ENCODE measurements at places on chromosomes 5 and 9. TPM values are rescaled to one million over a fixed set of nuclear protein-coding genes. Genes with fewer than 3 reads are reported as not detected.

Gene ORM2
- polyA plus RNA-seq, result not detected

Gene WDR38
- not detected for polyA plus RNA-seq

Gene MARCHF11
- 0.06 TPM for polyA plus RNA-seq

Gene CNTNAP3
- not detected for polyA plus RNA-seq

Measured in small intestine (tissue), 16 donors.